Foreskin melanocyte (primary cell): ENCODE measurements at places on chromosomes 3 and 15.

GRCh38 chr15:74789741-74790079 lies 7.8 kb downstream of the CSK start:
- peak; percentile 45 for DNase-seq

- no peak for DNase-seq
Observed at GRCh38 chr3:89315750-89316470, 208.5 kb downstream of the EPHA3 start.

GRCh38 chr15:22892333-22892732 lies 53.9 kb downstream of the NIPA2 start:
- no peak for DNase-seq

GRCh38 chr3:148584438-148584837 lies 113.3 kb upstream of the AGTR1 start:
- no peak for DNase-seq

DNA sequence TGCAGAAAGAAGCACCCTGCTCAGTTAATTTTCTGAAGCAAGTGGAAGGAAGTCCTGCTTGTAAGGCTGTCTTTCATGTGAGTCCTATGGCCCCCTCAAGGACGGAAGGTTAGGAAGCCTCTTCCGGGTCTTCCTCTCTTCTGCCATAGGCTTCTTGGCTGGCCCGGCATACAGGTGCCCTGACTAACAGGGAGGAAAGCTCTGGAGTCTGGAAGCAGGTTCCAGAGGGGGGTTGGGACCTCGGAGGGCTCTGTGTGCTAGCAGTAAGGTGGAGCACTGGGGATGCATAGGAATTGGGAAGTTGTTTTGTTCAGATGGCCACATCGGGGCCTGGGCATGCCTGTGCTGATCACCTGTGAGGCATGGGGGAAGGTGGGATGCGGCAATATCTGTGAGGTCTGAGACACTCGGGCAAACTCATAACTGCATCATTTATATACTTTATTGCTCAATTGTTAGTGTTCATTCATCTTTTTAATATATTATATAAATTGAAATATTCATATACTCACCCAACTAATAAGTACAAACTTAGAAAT lies 49.6 kb downstream of the TRAK1 start:
- no peak for DNase-seq

GRCh38 chr15:25242957-25243799 lies 195.6 kb downstream of the UBE3A start:
- no peak for DNase-seq

DNA sequence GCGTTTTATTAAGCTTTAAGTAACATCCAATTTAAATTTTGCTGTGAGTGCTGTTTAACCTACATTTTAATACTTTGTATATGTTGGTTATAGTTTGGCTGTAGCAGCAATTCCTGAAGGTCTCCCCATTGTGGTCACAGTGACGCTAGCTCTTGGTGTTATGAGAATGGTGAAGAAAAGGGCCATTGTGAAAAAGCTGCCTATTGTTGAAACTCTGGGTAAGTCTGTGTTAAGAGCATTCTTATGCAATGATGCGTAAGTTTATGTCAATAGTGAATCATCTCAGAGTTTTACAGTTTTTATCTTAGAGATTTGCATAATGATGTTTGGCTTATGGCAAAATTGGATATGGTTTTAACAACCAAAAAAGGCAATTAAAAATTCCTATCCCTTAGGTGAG lies 62.7 kb downstream of the ASTE1 start:
- DNase-seq: peak; percentile 93

GRCh38 chr3:110413807-110414748 lies 657.5 kb upstream of the NECTIN3 start:
- peak; percentile 82 for DNase-seq

- no peak for DNase-seq
Observed at GRCh38 chr3:89232155-89232554, 124.7 kb downstream of the EPHA3 start.

GRCh38 chr3:20186600-20187004 lies 596 bp upstream of the SGO1 start:
- DNase-seq: no peak

DNA sequence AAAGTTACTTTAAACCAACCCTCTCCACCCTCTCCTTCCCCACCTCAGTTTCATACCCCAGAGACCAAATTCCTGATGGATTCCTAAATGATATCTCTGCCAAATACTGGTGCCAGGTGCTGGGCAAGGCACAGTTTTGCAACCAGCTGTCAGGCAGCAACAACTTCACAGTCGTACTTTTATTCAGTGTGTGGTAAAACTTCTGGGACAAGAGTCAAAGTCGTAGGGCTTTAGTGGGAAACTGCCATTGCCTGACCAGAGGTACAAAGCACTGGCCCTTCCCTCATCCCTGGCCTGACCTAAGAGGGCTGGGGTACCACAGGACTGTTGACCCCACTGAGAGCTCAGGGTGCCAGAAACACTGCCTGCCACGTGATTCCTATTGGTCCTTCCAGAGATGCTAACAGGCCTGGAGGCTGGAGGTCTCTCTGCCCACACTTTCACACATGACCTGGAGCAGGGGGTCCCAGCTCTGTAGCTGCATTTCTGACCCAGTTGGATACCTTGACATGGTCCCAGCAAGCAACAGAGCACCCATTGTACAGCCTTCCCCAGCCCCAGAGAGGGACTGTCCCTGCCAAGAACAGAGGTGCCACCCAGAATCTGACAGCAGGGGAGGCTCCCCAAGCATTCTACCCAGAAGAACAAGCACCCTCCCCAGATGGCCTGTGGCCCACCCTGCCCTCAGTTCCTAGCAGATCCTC lies 59.9 kb downstream of the LIPC start:
- no peak for DNase-seq

GRCh38 chr3:68809596-68809995 lies 122.8 kb downstream of the TAFA4 start:
- no peak for DNase-seq

DNA sequence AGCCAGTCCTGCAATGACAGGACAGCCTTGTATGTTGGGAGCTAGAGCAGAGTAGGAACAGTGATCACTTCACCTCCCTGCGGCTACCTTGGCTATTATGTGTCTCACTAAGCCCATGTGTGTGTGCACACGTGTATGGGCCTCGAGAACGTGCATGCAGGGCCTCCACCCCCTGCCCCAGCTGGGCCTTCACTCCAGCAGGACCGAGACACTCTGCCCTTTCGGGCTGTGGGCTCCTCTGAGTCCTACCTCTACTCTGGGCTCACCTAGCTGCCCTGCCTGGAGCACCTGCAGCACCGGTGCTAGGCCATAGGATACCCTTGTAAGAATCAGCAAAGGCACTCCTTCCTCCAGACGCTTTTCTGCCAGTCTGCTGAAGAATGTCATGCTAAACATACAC lies 77.5 kb downstream of the LINGO1 start:
- DNase-seq: no peak

DNA sequence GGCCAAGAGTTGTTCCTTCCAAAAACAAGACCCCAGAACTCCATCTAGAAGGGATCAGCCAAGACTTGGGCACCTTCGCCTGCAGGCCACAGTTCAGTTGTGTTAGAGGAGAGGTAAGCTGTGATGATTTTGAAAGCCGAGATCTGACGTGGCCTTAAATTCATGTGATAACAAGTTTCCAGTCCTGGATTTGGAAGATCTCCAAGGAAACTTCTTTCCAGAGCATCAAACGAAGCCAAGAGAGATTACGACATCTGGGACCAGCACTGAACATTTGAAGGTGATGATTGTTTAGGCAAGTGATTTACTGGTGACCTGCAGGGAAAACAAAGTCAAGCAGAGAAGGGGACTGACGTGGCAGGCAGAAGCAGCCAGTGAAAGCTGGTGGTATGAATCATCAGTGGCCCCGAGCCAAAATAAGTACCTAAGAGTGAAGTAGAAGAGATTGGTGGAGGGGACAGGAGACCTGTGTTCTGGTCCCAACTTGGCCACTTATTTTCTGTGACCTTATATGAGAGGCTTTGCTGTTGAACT lies 339.0 kb upstream of the PROK2 start:
- no peak for DNase-seq

GRCh38 chr3:161941891-161942290 lies 445.3 kb downstream of the OTOL1 start:
- DNase-seq: no peak

GRCh38 chr15:78859971-78860719 lies 12.5 kb upstream of the MORF4L1 start:
- DNase-seq: peak; percentile 85

GRCh38 chr15:34239151-34239808 lies 14.5 kb downstream of the EMC4 start:
- peak; percentile 10 for DNase-seq

DNA sequence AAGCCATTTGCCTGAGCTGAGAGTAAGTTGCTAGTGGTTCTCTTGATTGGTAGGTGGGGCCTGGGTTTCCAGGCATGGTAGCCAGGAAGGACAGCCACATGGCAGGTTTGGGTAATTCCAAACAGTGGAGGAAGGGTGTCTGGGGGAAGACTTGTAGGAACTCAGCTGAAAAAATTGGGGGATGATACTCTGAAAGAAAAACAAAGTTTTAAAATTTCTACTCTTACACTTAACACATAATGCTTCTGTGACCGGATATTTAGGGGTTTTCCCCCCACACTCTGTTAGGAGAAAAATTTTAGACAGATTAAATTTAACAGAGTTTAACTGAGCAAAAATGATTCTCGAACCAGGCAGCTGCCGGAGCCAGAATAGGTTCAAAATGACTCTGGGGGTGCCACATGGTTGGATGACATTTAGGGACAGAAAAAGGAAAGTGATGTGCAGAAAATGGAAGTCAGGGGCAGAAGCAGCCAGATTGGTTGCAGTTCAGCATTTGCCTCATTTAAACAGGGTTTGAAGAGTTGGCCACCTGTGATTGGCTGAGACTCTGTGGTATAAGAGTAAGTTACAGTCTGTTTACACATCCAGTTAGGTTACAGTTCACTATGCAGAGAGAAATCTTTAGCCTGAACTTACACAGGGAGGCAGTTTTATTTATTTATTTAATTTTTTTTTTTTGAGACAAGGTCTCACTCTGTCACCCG lies 8.1 kb downstream of the B2M start:
- no peak for DNase-seq

GRCh38 chr3:90032980-90033641 lies 925.7 kb downstream of the EPHA3 start:
- no peak for DNase-seq

DNA sequence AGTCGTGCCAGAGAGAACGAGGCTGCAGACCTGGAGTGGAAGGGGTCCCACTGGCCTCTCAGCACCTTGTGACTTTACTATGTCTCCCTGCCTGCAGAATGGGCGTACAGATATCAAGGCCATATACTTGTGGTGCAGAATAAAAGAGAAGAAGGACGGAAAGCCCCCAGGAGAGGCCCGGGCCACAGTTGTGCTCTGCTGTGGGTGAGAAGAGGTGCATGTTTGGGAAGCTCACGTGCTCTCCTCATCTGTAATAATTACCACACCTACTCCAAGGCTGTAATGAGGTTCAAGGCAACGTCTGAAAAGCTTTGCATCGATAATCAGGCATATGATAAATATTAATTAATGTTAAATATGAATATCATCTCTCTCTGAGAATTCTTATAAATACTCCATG lies 58.0 kb downstream of the MGLL start:
- no peak for DNase-seq

DNA sequence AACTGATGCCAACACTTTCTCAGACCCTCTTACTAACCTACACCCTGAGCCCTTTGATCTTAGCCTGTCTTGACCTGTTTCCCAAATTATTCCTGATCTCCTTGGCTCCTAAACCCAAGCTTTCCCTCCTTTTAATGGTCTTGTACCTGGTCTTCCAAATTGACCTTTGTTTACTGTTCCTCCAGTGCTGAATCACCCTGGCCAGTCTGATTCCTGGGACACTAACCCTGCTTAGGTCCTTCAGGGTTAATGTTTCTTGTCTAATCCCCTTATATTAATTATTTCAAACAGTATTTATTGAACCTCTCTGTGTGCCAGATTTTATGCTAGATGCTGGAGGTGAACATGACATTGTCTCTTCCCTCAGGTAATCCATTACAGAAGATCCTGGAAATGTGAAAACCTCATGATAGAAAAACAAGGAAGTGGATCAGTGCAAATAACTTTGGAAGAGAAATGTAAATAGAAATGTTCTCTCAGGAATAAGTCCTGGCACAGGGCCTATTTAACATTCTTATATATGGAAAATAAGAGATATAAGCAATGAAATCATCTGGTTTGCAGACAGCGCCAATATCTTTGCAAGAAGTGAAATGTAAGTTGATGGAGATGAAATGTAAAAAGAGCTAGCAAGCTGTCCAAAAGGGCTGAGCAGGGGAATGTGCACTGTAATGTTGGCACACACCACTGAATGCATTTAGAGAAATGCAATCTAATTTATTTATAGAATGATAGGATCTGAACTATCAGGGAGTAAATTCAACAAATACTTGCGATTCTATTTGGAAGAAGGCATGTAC lies 20.7 kb downstream of the HGD start:
- no peak for DNase-seq

- DNase-seq: no peak
Observed at GRCh38 chr3:106263011-106263410, 394.2 kb upstream of the CBLB start.

DNA sequence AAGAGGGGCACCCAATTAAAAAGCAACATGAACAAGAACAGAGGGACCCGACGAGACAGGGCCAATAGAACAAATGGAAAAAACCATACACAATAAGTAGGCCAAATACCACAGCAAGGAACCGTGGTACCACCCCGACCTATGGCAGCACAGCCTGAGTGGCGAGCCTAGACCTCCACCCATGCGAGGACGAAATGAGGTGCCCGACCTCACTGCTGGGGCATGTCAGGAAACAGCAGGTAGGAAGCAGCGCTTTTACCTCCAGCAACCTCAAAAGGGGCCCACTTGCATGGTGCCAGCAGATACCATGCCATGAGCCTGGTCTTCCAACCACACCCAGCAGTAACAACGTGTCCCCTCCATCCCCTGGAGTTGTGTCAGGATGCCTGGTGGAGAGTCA lies 77.9 kb downstream of the PCSK6 start:
- DNase-seq: no peak

DNA sequence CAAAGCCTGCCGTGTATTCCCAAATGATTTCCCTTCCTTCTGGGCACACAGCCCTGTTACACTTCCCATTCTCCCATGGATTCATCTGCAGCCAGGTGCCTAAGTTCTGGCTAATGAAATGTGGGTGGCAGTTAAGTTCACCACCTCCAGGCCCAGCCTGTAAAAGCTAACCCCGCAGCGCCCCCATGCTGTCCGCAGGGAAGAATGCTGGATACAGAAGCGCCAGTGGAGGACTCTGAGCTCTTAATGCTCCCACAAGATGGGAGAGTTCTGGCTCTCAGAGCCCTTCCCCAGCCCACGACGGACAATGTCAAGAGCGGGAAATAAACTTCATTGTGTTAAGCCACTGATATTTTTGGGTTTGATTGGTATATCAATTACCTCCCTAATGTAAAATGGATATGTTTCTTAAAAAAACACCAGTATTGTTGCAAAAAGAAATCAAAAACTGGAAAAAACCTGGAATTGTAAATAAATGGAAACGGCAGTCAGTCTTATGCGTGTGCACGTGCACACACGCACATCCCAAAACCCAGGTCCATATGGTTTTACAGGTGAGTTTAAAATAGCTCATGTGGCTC lies 37.7 kb upstream of the FGD5 start:
- peak; percentile 24 for DNase-seq
